Activated CD4-positive, alpha-beta memory T cell treated with anti-CD3 and anti-CD28 coated beads for 36 hours (primary cell): ENCODE measurements at places on chromosomes 11 and 22.

DNA sequence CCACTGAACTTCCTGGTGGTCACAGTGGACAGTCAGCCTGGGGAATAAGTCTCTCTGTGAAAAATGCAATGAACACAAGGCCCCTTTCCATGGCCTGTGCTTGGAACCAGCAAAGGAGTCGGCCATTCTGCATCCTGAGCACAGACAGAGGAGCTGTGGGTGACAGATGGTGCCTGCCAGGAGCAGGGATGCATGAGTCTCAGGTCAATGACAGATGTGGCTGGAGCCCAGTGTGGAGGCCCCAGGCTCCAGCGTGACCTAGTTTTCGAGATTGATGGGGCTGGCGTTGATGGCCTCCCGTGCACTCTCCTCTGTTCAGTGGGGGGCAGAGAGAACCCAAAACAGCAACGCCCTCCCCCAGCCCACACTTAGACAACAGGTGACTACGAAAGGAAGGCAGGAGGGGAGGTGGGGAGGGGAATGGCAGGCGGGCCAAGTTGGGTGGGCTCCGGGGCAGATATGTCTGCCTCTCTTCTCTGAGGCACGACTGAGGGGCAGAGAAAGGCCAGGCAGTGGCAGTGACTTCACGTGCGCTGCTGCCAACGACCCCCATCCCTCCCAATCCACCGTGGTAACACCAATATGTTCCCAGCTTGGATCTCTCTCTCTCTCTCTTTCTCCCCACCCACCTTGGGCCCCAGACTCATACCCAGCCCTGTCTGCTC lies 34.4 kb upstream of the CD5 start:
- H3K4me1 ChIP-seq = peaks cover 95% of the 10 kb centered on the region
- H3K4me3 ChIP-seq = no peak overlapping the region
- peaks cover 81% of the 10 kb centered on the region for H3K36me3 ChIP-seq
- H3K27me3 ChIP-seq = no peaks in the 10 kb centered on the region
- peak overlapping the region; percentile 99 for H3K27ac ChIP-seq

DNA sequence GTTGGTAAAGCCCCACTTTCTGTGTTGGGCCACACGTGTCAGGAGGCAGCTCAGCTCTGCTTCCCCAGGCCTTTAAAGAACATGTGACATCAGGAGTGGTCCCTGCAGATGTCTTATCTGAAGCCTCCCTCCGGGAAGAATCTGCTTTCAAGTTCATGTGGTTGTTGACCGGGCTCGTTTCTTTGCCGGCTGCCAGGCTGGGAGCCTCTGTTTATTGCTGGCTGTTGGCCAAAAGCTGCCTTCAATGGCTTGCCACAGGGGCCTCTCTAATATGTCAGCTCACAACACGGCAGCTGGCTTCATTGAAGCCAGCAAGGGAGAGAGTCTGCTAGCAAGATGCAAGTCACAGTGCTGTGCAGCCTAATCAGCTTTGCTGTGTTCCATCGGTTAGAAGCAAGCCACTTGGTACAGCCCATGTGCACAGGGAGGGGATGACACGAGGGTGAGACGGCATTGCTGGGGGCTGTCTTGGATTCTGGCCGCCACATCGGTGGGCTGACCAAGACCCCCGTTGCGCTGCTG lies 14.6 kb downstream of the MRGPRF start:
- H3K4me1 ChIP-seq = no peaks in the 10 kb centered on the region
- no peak overlapping the region for H3K4me3 ChIP-seq
- no peak overlapping the region for H3K27ac ChIP-seq
- no peak for DNase-seq

GRCh38 chr11:63667995-63668795 lies 3.0 kb downstream of the ATL3 start:
- peak overlapping the region; percentile 19 for H3K27ac ChIP-seq
- DNase-seq = no peak
- no peaks in the 10 kb centered on the region for H3K27me3 ChIP-seq
- peaks cover 56% of the 10 kb centered on the region for H3K4me1 ChIP-seq
- H3K4me3 ChIP-seq = no peak overlapping the region

DNA sequence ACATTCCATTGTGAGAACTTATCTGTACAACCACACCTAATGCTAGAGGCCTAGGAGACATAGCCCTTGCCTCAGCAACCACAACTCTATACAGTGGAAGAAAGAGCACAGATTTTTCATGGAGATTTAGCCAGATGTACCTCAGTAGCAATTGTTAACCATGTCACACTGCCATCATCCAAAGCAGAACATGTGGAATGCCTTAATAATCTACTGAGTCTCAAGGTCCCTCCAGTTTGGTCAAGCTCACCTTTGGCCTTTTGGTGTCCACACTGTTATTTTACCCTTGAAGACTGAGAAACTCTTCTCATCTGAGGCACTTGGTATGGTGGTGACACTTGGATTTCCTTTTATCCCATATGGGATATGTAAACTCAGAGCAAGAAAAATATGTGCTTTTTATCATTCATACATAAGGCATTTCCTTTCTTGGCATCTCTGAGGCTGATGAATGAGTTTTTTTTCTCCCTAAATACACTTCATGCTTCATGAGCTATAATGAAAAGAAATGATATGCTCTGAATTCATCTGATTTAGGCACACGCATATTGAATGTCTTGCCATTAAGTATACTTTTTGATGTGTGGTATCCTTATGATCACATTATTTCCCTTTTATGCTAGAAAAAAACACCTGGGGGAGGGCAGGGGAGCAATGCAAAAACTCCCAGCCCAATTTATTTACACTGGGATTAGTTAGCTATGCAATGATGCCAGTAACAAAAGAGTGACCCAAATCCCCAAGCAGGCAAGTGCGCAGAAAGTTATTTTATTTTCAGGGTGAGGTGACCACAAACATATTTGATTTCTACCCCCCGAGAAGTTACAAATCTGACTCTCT lies 63.3 kb upstream of the ME3 start:
- no peak overlapping the region for H3K4me3 ChIP-seq
- H3K4me1 ChIP-seq = peaks cover 4% of the 10 kb centered on the region
- H3K27me3 ChIP-seq = no peaks in the 10 kb centered on the region

- no peak overlapping the region for H3K4me3 ChIP-seq
- DNase-seq = no peak
- no peak overlapping the region for H3K27ac ChIP-seq
- H3K4me1 ChIP-seq = no peaks in the 10 kb centered on the region
- peaks cover 13% of the 10 kb centered on the region for H3K27me3 ChIP-seq
Measured at GRCh38 chr11:120139316-120140069, 1.6 kb upstream of the TRIM29 start.

GRCh38 chr11:118870396-118871343 lies 13.0 kb upstream of the CXCR5 start:
- no peaks in the 10 kb centered on the region for H3K27me3 ChIP-seq
- peak overlapping the region; percentile 83 for H3K4me3 ChIP-seq

- H3K4me3 ChIP-seq = peak overlapping the region; percentile 41
- peaks cover 39% of the 10 kb centered on the region for H3K4me1 ChIP-seq
- no peak for DNase-seq
- H3K27ac ChIP-seq = peak overlapping the region; percentile 65
- no peaks in the 10 kb centered on the region for H3K36me3 ChIP-seq
Measured at GRCh38 chr11:2265854-2266585, 4.4 kb downstream of the ASCL2 start.

DNA sequence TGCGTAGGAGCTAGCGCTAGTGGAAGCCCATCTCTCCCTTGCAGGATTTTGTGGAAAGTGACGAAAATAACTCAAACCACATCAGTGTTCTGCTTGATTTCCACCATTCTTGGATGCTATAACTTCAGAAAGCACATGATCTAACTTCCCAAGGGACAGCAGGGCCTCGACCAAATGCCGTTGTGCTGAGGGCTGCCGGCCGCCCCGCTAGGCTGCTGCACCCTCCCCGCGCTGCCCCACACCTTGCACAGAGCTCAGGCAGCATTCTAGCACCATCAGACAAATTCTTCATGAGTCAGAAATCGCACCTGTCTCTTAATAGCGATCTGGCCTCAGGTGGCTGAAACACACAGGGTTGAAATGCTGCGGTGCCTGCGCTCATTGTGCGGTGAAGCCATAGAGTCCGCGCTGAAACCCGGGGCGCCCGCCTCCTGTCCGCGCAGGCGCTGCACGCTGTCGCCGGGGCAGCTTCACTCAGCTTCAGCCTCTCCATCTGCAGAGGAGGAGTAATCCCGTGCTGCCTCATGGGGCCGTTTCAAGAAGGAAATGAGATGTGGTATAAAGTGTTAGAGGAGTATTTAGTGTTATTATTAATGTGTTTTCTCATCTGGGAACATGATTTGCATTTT lies 59.2 kb upstream of the B3GAT1 start:
- H3K4me3 ChIP-seq = no peak overlapping the region
- no peak overlapping the region for H3K27ac ChIP-seq
- peaks cover 25% of the 10 kb centered on the region for H3K27me3 ChIP-seq
- no peak for DNase-seq
- no peaks in the 10 kb centered on the region for H3K4me1 ChIP-seq

- no peak overlapping the region for H3K27ac ChIP-seq
- no peaks in the 10 kb centered on the region for H3K36me3 ChIP-seq
- H3K4me1 ChIP-seq = no peaks in the 10 kb centered on the region
- peaks cover 6% of the 10 kb centered on the region for H3K27me3 ChIP-seq
- DNase-seq = no peak
Measured at GRCh38 chr11:125253795-125254525, 89.4 kb downstream of the PKNOX2 start.

GRCh38 chr11:65952052-65952521 lies 6.8 kb downstream of the TSGA10IP start:
- H3K36me3 ChIP-seq = no peaks in the 10 kb centered on the region
- no peak overlapping the region for H3K27ac ChIP-seq
- no peak for DNase-seq
- no peak overlapping the region for H3K4me3 ChIP-seq

DNA sequence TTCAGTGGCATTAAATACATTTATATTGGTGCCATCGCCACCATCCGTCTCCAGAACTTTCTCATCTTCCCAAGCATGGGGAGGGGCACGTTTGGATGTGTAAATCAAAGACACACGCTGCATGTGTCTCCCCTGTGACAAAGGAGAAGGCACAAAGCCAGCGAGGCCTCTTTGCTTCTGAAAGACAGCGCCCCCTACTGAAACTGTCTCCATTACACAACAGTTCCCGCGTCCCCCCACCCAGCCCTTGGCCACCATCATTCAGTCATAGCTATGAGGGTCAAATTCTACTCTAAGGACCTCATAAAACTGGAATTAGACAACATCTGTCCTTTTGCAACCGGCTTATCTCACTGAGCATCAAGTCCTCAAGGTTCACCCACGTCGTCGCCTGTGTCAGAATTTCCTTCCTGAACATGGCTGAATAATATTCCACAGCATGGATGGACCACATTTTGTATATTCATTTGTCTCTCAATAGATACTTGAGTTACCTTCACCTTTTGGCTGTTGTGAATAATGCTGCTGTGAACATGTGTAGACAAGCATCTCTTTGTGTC lies 64.8 kb downstream of the IGF2 start:
- no peak overlapping the region for H3K4me3 ChIP-seq
- H3K27ac ChIP-seq = no peak overlapping the region
- peaks cover 20% of the 10 kb centered on the region for H3K4me1 ChIP-seq
- H3K36me3 ChIP-seq = no peaks in the 10 kb centered on the region

GRCh38 chr22:27668828-27669797 lies 132.4 kb downstream of the MN1 start:
- no peak overlapping the region for H3K4me3 ChIP-seq
- H3K27me3 ChIP-seq = peaks cover 22% of the 10 kb centered on the region
- H3K27ac ChIP-seq = no peak overlapping the region
- H3K4me1 ChIP-seq = no peaks in the 10 kb centered on the region

DNA sequence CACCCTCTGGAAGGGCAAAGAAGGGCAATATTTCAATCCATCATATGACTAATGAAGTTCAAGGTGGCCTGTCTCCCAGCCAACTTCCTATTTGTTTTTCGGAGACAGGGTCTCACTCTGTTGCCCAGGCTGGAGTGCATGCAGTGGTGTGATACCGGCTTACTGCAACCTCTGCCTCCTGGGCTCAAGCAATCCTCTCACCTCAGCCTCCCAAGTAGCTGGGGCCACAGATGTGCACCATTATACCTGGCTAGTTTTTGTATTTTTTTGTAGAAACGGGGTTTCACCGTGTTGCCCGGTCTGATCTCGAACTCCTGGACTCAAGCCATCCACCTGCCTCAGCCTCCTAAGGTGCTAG lies 13.4 kb downstream of the ABTB2 start:
- H3K27me3 ChIP-seq = peaks cover 1% of the 10 kb centered on the region
- H3K4me3 ChIP-seq = no peak overlapping the region
- no peaks in the 10 kb centered on the region for H3K4me1 ChIP-seq
- no peak overlapping the region for H3K27ac ChIP-seq

GRCh38 chr11:107689317-107690202 lies 22.3 kb downstream of the SLN start:
- H3K27ac ChIP-seq = no peak overlapping the region
- no peak overlapping the region for H3K4me3 ChIP-seq
- H3K36me3 ChIP-seq = no peaks in the 10 kb centered on the region
- no peaks in the 10 kb centered on the region for H3K4me1 ChIP-seq
- DNase-seq = peak; percentile 69

DNA sequence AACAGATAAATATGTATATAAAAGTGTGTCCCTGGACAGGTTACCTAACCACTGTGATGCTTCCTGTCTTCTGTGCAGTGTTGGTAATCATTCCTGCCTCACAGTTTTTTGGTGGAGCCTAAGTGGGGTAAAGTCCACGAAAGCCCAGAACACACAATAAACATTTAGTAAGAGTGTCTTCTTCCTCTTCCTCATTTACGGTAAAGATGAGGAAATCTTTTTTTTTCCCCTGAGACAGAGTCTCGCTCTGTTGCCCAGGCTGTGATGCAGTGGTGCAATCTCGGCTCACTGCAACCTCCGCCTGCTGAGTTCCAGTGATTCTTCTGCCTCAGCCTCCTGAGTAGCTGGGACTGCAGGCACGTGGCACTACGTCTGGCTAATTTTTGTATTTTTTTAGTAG lies 117.1 kb downstream of the LDLRAD3 start:
- H3K27ac ChIP-seq = no peak overlapping the region
- no peak overlapping the region for H3K4me3 ChIP-seq
- no peaks in the 10 kb centered on the region for H3K36me3 ChIP-seq

DNA sequence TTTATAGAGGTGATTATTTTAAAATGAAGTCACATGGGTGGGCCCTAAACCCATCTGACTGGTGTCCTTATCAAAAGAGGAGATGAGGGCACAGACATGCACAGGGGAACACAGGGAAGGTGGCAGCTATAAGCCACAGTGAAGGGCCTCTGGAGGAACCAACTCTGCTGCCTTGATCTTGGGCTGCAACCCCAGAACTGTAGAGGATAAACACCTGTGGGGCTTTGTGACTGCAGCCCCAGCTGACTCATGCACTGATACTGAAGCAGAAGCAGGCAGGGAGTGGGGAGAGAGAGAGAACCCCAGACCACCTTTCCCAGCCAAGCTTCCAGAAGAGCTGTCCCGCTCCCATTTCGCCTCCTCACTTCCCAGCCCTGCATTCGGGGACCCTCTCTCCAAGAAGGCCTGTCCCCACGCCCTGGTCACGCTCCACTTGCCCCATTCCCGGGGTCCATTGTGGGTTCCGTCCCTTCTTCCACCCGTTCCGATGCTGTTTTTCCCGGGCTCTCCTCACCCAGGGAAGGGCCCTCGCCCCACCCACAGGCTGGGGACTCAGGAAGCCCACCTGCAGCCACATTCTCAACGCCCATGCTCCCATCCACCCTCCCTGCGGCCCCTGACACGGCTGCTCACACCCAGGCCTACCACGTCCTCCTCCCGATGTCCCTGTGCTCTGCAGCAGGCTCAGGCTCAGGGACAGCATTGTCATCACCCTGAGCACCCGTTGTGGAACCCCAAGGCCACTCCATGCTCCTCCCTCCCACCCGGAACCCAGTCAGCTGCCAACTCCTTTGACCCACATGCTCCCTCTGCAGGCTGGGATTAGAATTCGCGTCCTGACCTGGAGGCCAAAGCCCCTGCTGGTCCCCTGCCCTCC lies 90.8 kb upstream of the SHANK2 start:
- peaks cover 7% of the 10 kb centered on the region for H3K27me3 ChIP-seq
- no peak overlapping the region for H3K27ac ChIP-seq
- H3K4me3 ChIP-seq = no peak overlapping the region
- H3K36me3 ChIP-seq = no peaks in the 10 kb centered on the region
- H3K4me1 ChIP-seq = no peaks in the 10 kb centered on the region
